Cortex of kidney (tissue), 1 donor: ENCODE measurements at places on chromosomes 3 and 15.

GRCh38 chr3:123287962-123288302, 86.2 kb downstream of the SEC22A start:
- no peak for DNase-seq

DNA sequence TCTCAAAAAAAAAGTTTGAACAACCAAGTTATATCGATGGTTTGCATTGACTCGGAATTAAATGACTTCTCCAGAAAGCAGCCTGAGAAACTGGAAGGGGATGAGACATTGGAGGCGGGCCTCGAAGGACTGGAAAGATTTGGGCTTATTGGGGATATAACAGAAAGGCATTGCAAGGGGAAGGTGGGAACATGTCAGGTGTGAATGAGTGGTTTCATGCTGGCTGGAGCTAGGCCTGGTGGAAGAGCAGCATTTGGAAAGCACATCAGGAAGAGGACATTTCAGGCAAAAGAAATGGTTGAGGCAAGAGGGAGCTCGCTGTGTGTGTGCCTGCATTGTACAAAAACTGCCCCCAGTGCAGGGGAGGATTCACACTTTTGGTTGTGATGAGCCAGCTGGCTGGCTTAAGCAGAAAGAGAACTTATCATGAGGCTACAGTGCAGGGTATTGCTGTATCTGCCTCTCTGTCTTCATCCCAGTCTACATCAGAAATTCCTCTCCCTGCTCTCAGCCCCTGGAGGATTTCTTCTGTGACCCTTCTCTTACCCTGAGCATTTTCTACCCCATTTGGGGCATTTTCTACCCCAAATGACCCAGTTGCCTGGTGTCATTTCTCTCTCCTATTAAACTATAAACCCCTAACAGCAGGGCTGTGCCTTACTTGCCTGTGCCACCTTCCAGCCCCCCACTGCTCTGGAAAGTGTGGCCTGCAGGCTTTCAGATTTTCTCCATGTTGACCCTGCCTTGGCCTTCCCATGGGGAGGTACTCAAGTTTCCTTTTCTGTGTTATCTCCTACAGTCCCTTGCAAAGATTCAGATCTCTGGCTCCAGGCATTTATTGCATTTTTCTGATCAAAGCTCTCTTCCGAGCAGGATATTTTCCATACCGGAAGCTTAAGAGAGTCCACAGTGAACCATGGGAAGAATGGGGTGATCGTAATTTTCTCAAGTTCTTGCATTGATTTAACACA, 64.4 kb upstream of the FLNB start:
- DNase-seq = no peak

DNA sequence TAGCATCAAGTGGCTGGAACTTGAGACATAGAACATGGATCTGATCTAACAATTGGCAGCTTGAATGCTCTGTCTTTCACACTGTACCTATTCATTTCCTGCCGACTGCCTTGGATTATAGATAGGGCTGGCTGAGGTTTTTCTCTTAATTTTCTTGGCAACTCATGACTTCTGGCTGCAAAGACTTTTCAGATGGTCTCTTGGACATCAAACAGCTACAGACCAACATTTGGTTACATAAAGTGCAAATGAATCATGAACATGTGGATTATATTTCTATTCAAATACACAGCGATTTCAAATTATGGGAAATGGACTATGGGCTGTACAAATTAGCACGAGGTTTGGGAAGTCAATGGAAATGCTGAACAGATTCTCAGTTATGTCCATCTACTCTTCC, 26.2 kb upstream of the IL16 start:
- no peak for DNase-seq

DNA sequence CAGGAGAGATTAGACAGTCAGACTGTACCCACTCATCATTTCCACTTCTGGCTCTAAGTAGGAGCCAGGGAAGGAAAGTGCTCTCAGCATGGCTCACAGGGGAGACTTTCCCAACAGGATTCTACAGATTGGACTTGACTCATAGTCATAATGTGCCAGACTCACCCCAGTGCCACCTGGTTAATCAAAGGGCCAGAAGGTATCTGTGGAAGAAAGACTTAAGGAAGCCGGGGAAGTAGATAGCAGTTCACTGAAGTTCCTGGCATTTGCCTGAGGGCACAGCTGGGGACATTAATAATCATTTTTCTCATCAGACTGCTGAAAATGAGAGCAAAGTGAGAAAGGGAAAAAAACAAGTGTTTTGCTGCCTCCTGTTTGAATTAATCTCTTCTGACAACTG, 717.5 kb downstream of the TUSC7 start:
- DNase-seq = no peak

GRCh38 chr3:18113417-18113816, 311.7 kb downstream of the SATB1 start:
- DNase-seq = no peak

- no peak for DNase-seq
Measured at GRCh38 chr3:24151594-24151993, 206.5 kb downstream of the NR1D2 start.

- DNase-seq = no peak
Measured at GRCh38 chr15:64092864-64093626, 593 bp downstream of the CIAO2A start.

- no peak for DNase-seq
Measured at GRCh38 chr15:50182219-50183013, 420 bp downstream of the SLC27A2 start.

DNA sequence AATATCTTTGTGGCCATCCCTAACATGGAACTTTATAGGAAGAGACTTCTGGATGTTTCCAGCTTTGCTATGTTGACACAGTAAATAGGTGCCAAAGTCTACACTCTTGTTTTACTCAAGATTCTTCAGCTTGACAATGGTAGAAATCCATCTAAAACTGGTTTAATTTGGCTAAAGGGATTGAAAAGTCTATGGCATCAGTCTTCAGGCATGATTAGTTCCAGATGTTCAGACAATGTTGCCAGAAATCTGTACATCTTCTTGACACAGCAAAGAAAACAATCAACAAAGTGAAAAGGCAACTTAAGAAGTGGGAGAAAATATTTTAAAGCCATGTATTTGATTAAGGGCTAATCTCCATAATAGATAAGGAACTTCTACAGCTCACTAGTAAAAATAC, 130.5 kb downstream of the LRRC3B start:
- no peak for DNase-seq

DNA sequence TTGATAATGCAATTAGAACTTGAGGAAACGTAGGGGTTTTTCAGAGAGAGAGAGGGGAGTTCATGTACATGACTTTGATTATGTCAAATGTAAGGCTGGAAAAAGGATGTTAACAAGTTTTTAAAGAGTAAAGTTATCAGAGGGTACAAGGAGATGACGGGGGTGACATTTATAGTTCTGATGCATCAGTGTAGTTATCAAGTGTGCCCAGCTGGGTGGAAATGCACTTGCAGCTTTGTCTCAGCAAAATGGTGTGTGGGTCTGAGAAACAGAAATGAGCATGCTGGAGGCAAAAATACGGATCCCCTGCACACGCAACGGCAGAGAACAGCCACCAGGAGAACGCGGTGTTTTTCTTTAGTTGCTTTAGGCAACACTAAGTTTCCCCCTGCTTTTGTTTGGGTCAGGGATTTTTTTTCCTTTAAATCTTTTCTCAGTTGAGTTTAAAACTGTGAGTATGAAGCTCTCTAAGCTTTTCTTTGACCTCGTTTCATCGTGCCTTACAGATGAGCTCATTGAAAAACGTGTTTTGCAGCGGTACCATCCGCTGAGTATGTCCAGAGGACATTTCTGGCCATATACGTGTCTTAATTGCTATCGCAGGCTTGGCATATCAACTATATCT, 205.4 kb downstream of the PDZRN3 start:
- no peak for DNase-seq

GRCh38 chr3:194280777-194281176, 70.4 kb downstream of the CPN2 start:
- no peak for DNase-seq

- no peak for DNase-seq
Measured at GRCh38 chr3:126848991-126849390, 133.9 kb upstream of the PLXNA1 start.

- no peak for DNase-seq
Measured at GRCh38 chr15:45657764-45658545, 23.1 kb downstream of the SQOR start.

DNA sequence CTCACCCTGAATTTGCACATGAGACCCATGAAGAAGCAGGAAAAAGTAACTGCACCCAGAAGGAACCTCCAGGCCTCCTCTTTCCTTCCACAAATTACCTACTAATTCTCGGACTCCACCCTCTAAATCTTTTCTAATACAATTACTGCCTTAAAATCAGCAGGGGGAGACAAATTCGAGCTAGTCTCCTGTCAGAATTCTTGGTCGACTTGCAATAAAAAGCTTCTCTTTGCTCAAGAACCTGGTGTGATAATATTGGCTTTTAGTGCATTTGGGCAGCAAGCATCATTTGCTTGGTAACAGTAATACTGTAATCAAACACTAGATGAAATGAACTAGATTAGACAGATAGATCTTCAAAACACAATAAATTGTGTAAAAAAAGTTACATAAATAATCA, 281.9 kb downstream of the RAP2B start:
- DNase-seq = no peak

GRCh38 chr3:123386477-123387040, 62.3 kb downstream of the ADCY5 start:
- no peak for DNase-seq
